ENCODE measurements at places on chromosomes 7 and 10.

GRCh38 chr7:42104231-42104630 lies 132.8 kb downstream of the GLI3 start:
- no peak for DNase-seq

- no peak for DNase-seq
Measured at GRCh38 chr10:76036962-76037361, 605.5 kb downstream of the LRMDA start.

DNA sequence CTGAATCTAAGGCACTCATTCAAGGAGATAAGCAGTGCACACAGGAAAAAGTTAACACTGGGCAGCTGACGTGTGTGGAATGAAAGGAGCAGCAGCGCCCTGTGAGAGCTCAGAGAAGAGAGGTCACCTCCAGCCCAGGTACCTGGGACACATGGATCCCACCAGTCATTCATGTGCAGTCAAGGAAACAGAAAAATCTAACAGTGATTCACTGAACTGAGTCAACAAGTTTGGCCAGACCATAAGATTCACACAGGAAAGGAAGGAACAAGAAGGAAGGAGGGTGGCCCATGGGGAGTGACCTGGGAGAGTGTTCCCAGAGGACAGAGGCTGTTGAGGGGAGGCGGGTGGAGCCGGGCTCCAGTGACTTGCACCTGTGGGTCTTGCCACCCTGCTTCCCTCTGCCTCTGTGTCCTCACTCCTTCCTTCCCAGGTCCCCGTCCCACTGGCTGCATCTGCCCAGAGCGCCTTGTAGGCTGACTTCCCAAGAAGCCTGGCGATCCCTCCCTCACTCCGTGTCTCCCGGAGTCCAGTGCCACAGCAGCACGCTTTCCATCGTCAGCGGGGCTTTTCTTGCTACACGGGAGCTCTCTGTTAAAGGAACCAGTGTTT lies 27.7 kb downstream of the RNF32 start:
- no peak for DNase-seq

DNA sequence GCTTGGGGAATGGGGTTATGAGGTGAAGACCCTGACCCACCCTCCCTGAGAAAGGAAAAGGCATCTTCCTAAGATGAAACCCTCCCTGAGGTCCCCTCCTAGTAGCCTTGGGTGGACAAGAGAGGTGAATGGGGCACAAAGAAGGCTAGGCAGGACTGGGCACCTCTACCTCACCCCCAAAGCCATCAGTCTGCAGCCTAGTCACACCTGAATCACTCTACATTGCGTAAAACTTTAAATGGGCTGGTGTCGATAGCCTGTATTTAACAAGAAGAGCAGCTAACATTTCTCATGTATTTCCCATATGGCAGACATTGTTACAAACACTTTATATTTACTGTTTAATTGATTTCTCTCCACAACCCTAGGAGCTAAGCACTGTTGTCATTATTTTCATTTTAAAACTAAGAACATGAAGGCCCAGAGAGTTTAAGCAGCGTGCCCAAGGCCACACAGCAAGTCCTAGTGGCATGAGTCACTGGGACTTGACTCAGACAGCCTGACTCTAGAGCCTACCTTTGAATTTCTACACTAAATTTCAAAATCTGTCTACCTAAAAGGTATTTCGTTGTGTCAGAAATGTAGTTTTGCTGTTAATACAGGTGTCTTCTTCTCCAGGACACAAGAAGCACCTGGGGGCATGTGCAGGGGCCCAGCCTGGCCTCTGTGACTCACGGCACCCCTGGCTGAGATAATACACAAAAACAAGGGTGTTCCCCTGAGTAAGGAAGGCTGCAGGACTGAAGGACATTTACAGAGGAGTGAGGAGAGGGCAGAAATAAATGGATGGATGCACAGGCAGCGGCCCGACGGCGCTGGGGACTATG lies 3.4 kb downstream of the AOC1 start:
- DNase-seq: no peak

GRCh38 chr10:64867501-64867962 lies 1346.3 kb downstream of the REEP3 start:
- DNase-seq: no peak
